ENCODE measurements at places on chromosomes 12 and 14. TPM values are rescaled to one million over a fixed set of nuclear protein-coding genes. Genes with fewer than 3 reads are reported as not detected.
A peak's percentile ranks its signal among the peaks of the same experiment; 100 is the strongest.

- peak; percentile 1 for DNase-seq
Observed at GRCh38 chr12:67042697-67043131, 226.4 kb upstream of the CAND1 start.

GRCh38 chr12:21499765-21500164 is 1.7 kb downstream of the RECQL start:
- DNase-seq, result no peak

- DNase-seq, result no peak
Observed at GRCh38 chr14:73263606-73264005, 26.3 kb downstream of the PAPLN start.

GRCh38 chr12:40646456-40646855 is 45.8 kb upstream of the CNTN1 start:
- DNase-seq, result no peak

SNX6 gene
- 116 TPM for total RNA-seq

DNA sequence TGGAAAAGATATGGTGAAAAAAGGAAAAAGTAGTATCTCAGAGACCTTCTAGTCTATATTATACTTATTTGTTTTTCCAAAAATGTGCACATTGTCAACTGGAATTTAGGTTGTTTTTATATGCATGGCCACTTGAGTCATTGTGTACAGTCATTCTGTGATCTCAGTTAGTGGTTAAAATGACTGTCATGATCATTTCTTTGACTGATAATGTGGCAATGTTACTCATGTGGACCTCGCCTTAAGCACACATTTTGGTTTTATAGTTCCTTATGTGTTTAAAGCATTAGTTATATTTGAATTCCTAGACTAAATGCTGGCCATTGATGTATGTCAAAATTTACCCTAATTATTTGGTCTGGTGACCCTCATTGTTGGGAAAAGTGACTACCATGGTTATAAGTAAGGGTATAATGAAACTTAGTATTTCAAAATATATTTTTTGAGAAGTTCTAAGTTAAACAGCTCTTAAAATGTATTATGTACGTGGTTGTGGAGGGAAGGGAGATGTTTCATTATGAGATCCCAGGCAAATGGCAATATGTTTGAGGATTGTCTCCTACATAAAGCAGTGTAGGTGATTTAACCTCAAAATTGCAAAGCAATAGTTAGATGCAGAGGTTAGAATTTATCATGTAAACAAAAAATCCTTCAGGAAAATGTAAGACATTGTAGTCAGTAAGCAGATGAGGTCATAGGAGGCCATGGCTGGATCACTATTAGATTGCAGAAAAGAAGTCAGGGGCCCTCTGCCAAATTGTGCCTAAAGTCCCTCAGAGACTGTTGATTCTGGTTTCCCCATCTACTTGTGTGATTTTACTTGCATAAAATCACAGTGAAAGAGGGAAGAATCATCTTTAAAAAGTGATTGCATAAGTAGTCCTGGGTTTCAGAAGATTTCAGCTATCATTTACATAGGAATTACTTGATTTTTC is 17.5 kb downstream of the PNMA1 start:
- DNase-seq, result peak; percentile 84

- DNase-seq, result no peak
Observed at GRCh38 chr12:102496591-102496990, 16.2 kb upstream of the IGF1 start.

- no peak for DNase-seq
Observed at GRCh38 chr12:114697741-114698565, 14.0 kb upstream of the TBX3 start.

AKAP6 gene
- 1.7 TPM for total RNA-seq

- peak; percentile 97 for DNase-seq
Observed at GRCh38 chr12:115232455-115233156, 548.6 kb upstream of the TBX3 start.

- DNase-seq, result peak; percentile 62
Observed at GRCh38 chr12:29396774-29397173, 15.8 kb upstream of the ERGIC2 start.

DNA sequence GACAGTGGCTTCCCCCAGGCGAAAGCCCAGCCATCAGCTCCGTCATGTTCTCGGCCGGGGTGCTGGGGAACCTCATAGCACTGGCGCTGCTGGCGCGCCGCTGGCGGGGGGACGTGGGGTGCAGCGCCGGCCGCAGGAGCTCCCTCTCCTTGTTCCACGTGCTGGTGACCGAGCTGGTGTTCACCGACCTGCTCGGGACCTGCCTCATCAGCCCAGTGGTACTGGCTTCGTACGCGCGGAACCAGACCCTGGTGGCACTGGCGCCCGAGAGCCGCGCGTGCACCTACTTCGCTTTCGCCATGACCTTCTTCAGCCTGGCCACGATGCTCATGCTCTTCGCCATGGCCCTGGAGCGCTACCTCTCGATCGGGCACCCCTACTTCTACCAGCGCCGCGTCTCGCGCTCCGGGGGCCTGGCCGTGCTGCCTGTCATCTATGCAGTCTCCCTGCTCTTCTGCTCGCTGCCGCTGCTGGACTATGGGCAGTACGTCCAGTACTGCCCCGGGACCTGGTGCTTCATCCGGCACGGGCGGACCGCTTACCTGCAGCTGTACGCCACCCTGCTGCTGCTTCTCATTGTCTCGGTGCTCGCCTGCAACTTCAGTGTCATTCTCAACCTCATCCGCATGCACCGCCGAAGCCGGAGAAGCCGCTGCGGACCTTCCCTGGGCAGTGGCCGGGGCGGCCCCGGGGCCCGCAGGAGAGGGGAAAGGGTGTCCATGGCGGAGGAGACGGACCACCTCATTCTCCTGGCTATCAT is 663 bp downstream of the PTGER2 start:
- peak; percentile 32 for DNase-seq

PTPN21 gene
- total RNA-seq, result 11.4 TPM

GRCh38 chr12:57521525-57522010 is 1.1 kb upstream of the MBD6 start:
- DNase-seq, result peak; percentile 61

OR6C65 gene
- not detected for total RNA-seq

DNA sequence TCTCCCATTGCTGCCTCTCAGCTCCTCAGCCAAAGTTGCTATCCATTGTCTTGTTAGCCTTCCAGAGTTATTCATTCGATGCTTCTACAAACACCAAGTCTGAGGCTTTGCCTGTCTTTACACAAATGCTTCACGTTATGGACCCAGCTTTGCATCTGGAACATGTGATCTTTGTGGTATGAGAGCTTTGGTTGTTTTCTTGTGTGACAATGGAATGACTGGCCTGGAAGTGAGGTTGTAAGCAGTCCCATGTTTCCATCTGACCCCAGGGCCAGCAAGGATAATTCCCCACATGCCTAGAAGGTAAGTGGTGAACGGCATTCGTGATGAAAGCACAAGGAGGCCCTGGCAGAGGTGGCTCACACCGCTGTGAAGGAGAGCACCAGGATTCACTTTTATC is 866.7 kb upstream of the TMEM132C start:
- no peak for DNase-seq

GRCh38 chr14:102544046-102544746 is 34.6 kb upstream of the ANKRD9 start:
- DNase-seq, result no peak

DNA sequence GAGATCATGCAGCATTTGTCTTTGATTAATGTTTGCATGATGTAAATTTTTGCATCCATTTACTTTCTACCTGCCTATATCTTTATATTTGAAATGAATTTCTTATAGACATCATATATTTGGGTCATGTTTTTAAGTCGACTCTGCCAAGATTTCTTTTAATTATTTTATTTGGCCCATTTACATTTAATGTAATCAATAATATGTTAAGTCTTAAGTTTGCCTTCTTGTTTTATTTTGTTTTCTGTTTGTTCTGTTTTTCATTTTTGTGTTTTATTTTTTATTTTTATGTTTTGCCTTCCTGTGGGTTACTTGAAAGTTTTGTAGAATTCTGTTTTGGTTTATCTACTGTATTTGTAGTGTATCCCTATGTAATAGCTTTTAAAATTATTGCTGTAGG is 33.2 kb upstream of the GUCY2C start:
- DNase-seq, result no peak

DNA sequence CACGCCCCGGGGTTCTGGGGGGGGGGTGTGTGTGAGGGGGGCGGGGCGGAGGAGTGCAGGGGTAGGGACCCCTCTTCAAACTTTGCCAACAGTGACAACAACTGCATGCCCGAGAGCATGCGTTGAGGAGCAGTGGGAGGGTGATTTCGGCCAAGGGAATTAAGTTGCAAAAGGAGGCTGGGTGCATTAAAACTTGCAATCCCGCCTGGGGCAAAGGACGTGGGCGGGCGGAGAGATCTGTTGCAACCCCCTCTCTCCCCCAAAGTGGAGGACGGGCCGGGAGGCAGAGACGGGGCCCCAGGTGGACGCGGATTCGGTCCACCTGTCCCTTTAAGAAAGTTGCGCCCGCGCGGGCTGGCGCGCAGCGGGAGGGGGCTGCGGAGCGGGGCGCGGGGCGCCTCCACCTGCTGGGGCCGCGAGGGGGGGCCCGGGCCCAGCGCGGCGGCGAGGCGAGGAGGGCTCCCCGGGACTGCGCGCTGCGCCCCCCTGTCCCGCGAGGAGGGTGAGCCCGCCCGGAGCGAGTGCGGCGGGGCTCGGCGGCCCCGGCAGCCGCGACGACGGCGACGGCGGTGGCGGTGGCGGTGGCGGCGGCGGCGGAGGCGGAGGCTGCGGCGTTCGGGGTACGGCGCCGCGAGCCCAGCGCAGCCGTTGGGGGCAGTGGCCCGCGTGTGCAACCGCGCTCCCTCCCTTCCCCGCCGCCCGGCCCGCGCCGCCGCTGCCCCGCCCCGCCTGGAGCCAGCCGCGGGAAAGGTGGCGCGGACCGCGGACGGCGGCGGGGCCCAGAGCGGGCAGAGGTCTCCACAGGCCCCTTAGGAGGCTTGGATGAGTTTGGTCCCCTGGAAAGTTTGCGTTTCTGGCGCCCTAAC is 530 bp upstream of the FOXN4 start:
- no peak for DNase-seq

DNA sequence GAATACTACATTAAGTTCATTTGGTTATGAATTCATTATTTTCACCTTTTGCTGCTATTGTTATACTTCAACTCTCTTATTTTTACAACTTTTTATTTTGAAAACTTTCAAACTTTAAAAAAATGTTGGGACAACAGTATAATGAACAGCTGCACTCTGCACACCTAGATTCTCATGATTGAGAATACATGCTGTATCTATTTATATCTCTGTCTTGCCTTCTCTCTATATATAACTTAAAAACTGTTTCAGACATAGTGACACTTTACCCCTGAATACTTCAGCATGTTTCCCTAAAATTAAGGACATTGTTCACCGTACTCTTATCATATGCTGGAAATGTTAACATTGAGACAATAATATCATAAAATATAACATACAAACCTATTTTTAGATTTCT is 237.1 kb downstream of the GPHN start:
- no peak for DNase-seq

TSPAN11 gene
- total RNA-seq, result 0.18 TPM

GRCh38 chr14:68741839-68742470 is 50.9 kb downstream of the ZFP36L1 start:
- no peak for DNase-seq

PPP1R1A gene
- not detected for total RNA-seq

GRCh38 chr12:93366422-93366821 is 11.3 kb upstream of the NUDT4 start:
- DNase-seq, result no peak

DNA sequence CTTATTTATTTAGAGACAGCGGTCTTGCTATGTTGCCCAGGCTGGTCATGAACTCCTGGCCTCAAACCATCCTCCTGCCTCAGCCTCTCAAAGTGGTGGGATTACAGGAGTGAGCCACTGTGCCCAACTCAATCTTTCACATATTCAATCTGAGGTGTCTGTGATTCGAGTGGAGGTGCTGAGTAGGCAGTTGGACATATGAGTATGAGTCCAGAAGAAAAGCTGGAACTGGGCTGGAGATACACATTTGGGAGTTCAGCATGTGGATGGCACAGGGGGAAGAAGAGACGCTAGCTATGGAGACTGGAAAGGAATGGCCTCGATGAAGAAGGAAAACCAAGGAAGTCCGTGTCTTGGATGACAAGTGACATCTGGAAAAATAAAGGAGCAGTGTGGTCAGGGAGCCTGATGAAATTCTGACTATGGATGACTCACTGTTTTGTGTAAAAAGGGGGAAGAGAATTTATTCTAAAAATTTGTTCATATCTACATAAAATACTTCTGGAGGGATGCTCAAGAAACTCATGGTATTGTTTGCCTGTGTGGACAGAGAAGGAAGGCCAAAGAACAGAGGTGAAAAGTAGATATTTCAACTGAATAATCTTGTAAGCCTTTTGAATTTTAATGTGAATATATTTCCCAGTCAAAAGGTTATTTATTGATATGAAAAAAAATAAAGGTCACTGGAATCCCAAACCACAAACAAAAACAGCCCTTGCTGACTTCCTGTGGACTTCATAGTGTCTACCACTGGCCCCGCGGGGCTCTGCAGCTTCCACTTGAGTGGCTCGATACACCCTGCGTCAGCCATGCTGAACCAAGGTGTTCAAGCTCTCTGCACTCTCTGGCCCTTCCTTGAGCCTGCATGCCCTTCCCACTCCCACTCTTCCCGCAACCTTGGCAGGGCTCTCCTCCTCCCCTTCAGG is 8.9 kb upstream of the LTA4H start:
- peak; percentile 84 for DNase-seq

DNA sequence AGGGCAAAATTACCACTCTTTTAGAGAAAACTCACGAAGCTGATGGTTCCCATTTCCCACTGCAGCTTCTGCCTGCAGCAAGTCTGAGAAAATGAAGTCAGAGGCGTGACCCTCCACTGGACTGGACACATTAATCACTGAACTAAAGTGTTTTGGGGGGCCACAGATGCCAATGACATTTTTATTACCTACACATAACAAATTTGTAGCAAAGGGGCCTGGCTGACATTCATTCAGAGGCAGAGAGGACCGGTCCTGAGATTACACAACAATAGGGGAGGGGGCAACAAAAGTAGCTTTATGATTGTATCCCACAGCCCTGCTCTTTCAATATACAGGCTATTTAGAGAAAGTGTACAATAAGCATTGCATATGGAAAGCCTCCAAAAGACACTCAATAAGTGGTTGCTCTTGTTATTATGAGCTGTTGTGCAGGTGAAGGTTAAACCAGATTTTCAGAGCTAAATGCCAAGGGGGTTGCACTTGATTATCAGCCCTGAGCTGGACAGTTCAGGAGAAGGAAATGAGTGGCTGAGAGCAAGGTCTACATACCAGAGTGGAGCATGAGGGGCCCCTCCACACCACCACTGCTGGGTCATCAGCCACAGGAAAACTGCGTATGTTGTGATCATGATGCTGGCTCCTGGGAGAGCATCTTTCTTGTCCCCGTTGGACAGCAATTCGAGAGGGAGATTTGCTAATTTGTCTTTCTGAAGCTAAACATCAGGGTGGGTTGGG is 41.5 kb upstream of the CCDC60 start:
- DNase-seq, result no peak

DNA sequence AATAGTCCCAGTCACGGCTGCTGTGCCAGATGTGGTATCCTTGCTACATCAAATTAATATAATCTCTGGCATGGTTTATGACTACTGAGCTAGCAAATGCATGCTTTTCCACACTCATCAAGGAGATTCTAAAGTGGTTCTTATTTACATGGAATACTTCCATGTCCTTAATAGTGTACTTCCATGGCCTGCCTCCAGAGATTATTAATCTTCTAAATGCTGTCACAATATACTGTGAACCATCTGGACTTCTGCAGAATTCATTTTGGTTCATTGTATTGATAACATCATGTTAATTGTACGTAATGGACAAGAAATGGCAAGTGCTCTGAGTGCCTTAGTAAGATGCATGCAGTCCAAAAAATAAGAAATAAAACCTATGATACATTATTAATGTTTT is 230.8 kb downstream of the NUAK1 start:
- no peak for DNase-seq

CLEC2A gene
- total RNA-seq, result not detected

Measured in IMR-90 (cell line).